Heart left ventricle (tissue), 16 donors: ENCODE measurements at places on chromosomes 16 and 17.
A peak's percentile ranks its signal among the peaks of the same experiment; 100 is the strongest.

DNA sequence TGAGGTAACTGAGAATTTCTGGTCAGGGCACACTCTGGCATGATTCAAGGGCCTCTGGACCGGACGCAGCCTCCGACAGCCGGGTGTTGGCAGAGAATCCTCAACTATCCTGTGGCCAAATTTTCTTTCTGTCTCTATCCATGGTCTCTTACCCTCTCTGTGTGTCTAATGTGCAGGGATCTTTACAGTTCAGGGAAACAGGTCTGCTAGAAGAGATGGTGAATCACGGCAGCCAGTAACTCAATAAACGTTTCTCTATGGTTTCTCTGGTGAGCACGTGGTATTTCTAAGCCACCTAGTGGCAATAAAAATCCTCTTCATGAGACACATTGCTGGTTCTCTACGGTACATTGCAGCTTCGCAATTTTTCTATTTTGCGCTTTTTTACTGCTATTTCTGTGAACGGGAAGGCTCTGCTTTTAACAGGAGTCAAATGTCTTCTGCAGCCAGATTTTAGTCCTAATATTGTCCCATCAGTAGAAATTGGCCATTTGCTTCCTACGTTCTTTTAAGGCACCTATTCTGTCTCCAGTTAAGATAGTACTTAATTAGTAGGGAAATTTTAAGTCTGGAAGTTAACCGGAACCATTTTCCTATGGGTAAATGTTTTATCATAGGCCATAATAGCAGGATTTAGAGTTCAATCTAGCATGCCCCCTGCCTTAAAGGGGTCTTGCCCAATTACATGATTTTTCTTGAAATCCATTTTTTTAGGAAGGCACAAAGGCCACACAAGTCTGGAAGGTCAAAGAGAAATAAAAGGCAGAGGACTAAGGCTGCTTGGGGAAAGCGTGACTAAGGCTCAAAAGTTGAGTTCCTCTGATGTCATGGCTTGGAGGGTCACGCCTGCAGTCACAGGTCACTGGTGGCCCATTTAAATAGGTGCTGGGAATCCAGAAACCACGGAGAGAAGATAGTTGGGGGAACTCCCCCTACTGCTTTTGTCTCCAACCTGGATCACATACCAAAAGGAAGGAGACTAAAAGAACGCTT lies 31.5 kb downstream of the QPRT start:
- no peak for DNase-seq

GRCh38 chr16:14559809-14560241 lies 70.2 kb downstream of the PARN start:
- DNase-seq: no peak

- DNase-seq: no peak
These were observed 1.5 kb downstream of the SOCS7 start for GRCh38 chr17:38353086-38353604.

GRCh38 chr16:1786242-1787055 lies 3.7 kb downstream of the NUBP2 start:
- peak; percentile 16 for DNase-seq

DNA sequence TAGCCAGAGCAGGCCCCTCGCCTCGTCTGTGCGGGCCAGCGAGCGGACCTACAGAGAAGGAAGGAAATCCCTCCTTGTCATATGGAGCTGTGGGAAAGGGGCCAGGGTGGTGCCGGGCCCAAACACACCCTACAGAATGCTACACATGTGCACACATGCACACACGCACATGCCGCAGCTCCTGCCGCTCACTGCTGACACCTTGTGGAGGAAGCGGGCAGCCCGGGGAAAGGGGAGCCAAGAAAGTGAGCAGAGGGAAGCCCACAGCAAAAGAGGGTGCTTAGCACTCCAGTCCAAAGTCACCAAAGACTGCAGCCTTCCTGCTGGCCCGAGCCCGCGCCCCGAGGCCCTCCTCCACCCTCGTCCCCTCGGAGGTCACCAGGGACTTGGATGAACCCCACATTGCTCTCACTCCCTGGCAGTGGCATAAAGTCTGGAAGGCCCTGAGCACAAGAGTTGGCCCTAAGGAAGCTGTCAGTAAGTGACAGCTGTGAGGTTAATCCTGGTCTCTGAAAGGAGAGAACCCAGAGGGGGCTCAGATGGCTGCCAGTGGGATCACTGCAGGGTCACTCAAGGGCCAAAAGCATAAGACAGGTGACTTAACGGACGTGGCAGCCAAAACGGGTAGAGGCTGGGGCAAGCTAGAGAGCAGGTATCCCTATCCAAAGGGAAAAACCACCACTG lies 68.2 kb downstream of the MYO18A start:
- peak; percentile 57 for DNase-seq

GRCh38 chr17:3526971-3527370 lies 30.6 kb downstream of the TRPV3 start:
- DNase-seq: no peak
